ENCODE measurements at places on chromosomes 4 and X.
A peak's percentile ranks its signal among the peaks of the same experiment; 100 is the strongest.

- DNase-seq: no peak
These were observed 32.3 kb upstream of the PLAC8 start for GRCh38 chr4:83146841-83147240.

DNA sequence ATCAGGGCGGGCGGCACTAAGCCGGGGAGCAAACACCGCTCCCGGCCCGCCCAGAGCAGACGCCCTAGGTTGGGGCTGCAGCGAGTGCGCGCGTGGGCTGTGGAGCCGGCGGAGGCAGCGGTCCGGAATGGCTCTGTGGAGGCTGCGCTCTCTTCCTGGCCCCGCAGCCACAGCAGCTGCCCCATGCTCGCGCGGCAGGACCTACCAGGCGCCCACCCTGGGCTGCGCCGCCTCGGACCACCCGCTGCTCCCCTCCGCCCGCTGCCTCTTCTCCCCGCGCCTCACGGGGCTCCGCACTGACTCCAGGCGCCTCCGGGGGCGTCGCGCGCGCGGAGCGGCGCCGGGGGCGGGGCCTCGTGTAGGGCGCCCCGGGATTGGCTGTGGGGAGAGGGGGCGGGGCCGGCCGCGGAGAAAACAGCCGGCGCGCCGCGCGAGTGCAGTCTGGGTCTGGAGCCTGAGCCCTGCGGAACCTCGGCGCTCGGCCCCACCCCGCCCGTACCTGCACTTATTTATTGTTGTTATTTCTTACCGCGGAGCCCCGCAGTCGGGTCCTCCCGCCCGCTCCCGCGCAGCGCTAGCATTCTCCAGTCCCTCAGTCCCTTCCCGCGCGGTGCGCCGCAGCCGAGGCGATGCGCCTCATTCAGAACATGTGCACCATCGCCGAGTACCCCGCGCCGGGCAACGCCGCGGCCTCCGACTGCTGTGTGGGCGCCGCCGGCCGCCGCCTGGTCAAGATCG is at the start of gene RASL11B:
Gene RASL11B (plus strand): TSS at position 439 of the 738 bp plus-strand sequence. CDS start 191 bp downstream, at position 630.
- DNase-seq: peak; percentile 52

DNA sequence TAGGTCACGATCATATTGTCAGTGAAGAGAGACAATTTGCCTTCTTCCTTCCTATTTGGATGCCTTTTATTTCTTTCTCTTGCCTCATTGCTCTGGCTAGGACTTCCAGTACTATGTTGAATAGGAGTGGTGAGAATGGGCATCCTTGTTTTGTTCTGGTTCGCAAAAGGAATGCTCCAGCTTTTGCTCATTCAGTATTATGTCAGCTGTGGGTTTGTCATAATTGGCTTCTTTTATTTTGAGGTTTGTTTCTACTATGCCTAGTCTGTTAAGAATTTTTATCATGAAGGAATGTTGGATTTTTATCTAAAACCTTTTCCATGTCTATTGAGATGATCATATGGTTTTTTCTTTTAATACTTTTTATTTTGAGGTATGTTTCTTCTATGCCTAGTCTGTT is 152.3 kb upstream of the MAD2L1 start:
- DNase-seq: no peak

DNA sequence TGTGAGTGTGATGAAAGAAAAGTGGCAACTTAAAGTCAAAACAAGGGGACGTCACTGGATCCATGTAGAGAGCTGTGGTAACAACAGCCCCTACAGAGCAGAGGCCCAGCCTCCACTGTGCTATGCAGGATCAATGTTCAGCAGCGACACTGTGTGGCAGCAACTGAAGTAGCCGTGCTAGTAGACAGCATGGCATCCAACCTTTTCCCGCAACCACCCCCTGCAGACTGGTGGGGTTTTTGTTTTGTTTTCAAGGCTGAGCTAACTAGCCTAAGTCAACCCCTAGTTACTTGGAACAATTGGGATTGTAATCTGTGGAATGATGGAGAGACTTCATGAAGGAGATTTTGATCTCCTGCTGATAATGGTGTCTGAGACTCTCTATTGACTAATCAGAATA is 44.4 kb upstream of the PPARGC1A start:
- DNase-seq: no peak

GRCh38 chr4:182142176-182143085 is 100.8 kb upstream of the TENM3 start:
- no peak for DNase-seq

DNA sequence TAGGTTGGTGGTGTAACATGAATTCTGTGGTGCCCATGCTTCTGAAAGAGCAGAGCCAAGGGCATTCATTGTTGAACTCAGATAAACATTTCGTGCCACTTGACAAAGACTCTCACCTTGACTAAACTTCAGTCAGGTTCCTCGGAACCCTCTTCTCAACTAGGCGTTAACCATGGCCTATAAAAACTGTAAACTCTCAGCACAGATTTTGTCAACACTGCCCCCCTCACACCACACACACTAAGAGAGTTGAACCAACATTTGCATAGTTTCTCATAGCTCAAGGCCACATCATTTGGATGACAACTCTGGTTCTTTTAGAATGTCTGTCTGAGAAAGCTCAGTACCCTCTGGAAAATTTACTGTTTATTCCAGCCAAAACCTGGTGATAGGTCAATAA is 28.1 kb downstream of the CASP6 start:
- no peak for DNase-seq

DNA sequence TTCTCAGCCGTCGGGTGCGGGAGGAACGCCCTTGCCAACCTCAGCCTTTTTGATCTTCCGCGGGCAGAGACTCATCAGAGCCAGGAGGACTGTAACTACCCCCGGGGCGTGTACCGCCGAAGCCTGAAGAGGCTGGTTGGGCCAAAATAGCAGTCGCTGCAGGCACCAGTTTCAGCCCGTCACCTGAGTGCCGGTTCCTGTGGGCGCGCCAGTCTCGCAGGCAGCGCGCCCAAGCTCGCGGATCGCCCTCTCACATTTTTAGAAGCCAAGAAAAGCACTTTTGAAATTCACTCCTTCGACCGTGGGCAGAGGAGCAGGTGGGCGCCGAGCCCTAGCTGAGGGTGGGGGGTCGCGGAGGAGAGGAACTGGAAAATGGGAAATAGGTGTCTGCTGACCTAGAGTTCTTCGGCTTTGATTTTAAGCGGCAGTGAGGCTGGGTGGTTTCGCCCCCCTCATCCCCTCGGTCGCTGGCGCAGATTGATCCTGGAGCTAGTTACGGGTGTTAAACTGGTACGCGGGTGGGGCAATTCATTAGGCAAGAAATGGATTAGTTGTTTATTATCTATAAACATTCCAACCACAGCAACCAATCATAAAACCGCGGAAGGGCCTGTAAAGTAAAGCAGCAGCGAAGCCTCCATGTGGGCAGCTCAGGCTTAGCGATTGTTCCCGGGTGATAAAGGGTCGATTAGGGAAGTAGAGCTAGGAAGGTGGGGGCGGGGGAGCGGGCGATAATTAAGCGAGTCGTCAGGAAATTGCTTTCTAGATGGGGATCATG is 69.2 kb downstream of the FBXO8 start:
- no peak for DNase-seq

- DNase-seq: peak; percentile 0
These were observed 25.5 kb upstream of the RXFP1 start for GRCh38 chr4:158496030-158496741.

DNA sequence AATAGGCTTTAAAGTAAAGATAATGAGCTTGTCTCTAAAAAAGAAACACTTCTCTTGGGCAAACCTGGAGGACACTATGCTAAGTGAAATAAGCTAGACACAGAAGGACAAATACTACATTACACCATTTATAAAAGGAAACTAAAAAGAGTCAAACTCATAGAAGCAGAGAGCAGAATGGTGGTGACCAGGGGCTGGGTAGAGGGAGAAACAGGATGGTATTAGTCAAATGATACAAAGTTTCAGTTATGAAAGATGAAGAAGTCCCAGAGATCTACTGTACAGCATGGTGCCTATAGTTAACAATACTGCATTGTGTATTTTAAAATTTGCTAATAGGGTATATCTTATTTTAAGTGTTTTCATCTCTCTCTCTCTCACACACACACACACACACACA is 28.5 kb downstream of the ACSL4 start:
- no peak for DNase-seq

DNA sequence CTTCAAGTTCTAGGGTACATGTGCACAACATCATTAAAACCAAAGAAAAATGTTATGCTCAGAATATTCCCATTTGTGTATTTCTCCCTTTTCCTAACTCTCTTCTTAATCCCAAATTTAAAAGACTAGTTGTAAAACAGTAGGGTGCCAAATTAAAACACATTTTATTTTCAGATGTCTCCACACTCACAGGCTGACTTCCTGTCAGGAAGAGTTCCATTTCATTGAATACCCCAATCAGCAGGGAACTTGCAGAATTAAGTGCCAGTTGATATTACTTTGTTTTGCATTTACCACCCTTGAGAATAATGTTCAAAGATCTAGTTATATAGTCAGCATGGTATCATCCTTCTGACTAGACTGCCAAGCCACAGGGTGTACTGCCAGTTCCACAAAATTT is 207.9 kb downstream of the MAB21L2 start:
- DNase-seq: no peak

GRCh38 chr4:138875891-138876608 is 139.5 kb upstream of the NOCT start:
- DNase-seq: no peak

GRCh38 chr4:3065551-3065950 is 8.8 kb downstream of the HTT-AS start:
- DNase-seq: no peak
